ENCODE measurements at places on chromosomes 16 and 17.

DNA sequence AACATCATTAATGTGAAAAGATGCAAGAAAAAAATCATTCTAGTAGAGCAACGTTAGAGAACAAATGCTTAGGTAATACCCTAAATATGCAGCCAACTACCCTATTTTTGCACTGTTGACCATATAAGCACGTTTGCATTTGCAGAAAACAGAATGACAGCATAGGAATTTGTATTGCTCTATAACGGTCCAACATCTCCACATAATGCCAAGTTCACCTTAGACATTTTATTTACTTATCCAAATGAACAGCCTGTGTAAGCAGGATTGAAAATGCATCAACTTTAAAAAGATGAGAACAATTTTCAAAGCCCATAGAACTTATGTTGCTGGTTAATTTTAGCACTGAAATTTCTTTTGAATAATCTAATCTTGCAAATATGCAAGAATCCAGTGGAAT lies 19.1 kb upstream of the RSL1D1 start:
- no peak for DNase-seq

DNA sequence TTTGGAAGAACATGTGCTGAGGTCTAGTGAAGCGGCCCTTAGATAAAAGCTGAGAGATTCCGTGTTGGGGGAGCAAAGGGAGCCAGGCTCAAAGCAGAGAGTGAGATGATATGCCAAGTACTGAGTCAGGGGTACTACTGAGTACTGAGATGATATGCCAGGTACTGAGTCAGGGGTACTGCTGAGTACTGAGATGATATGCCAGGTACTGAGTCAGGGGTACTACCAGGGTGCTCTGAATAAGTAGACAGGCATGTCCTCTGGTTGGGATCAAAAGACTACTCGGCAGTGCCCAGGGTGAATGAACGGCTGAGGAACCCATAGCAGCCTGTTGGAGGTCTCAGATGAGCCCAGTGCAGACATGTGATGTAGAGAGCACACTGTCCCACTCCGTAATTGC lies 239.0 kb downstream of the SOX9 start:
- DNase-seq: no peak

DNA sequence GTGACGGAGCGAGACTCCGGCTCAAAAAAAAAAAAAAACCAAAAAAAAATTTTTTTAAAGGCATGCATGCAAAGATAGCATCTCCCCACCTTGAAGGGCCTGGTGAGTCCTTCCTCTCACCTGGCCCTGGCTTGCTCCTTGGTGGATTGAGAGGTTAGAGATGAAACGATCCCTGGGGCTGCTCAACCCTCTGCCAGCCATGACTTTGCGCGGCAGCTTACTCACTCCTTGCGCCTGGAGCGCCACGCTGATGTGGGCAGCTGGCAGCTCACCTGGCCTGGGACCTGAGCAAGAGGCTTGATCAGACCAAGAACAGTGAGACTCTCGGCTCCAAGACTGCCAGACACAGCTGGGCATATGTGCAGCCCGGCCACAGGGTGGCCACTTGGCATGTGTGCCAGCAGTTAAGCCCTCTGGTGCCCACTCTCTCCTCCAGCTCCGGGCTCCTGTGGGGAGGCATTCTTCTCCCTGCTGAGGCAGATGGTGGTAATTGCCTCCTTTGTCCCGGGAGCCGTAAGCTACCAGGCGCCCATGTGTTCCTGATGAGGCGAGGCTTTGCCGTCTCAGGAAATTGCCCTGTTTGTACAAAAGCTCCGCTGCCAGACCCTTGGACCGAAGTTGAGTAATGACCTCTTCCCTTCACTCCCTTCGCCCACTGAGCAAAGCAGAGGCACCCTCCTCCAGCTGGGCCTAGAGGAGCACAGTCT lies 5.1 kb upstream of the EVPL start:
- no peak for DNase-seq

DNA sequence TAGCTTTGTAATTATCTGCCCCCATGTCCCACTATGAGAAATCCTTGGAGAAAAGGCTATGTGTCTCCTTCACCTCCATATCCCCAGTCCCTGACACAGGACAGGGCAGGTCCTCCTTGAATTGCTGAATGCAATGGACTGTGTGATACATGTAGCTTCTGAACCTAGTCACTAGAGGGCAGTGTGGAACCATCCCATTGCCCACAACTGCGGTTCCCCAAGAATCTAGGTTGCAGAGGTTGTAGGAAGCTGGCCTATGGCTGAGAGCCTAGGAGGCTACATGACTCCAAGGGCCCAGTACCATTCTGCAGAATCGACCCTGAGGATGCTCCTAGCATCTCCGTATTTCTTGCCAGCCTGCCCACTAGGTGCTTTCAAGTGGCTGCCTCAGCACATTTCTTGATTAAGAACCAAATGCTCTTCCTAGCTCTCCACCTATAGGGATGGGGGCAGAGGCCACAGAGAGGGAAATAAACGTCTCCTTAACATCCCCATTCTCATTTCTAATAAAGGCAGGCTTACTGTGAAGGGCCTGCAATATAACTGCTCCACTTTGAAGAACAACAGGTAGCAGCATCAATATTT lies 394.0 kb downstream of the CA10 start:
- DNase-seq: peak; percentile 55

GRCh38 chr17:56577843-56578204 lies 15.7 kb upstream of the NOG start:
- no peak for DNase-seq

DNA sequence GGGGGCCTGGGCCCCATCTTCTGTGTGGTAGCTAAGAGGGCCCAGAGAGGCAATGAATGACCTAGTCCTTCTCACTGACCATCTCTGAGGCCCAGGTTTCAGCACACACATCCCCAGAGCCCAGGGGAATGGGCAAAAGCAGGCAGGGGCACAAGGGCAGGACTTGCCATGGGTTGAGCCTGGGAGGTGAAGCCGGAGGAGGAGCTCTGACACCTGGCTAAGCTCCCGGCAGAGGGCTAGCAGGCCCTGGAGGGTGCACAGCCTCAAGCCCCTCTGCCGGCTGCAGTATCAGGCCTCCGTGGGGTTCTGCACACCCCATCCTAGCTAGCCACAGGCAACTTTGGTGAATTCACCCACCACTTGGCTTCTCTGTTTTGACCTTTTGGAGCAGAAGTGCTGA lies 5.3 kb downstream of the SRCIN1 start:
- DNase-seq: no peak

DNA sequence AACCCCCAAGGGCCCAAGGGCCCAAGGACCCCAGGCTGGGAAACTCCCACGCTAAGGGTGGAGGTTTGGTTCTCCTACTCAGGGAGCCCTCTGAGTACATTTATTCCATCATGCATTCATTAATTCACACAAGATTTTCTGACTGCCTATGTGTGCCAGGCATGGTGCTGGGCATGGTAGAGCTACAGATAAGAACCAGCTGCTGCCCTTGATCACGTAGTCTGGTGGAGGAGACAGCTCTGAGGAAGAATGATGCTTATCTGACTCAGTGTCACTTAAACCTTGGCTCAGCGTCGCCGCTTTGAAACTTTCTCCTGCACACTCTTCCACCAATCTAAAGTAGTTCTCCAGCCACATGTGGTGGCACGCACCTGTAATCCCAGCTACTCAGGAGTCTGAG lies 3.6 kb upstream of the ARL4D start:
- DNase-seq: no peak

DNA sequence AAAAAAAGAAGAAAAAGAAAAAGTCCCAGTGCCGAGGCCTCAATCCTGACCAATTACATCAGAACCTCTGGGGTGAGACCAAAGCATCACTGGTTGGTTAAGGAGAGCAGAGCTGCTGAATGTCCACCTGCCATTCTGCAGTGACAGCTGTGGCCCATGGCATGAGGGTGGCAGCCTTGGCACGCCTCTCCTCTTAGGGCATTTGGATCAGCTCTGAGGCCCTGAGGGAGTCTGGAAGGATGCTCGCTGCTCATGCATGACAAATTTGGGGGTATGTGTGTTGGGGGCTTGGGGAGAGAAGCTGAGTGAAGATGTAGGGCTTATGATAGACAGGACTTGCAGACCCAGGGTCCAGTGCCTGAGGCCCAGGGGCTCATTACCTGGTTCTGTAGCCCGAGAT lies 26.3 kb downstream of the MYLK3 start:
- DNase-seq: no peak

- DNase-seq: no peak
Observed at GRCh38 chr17:10631701-10632100, 25.4 kb downstream of the MYH3 start.

DNA sequence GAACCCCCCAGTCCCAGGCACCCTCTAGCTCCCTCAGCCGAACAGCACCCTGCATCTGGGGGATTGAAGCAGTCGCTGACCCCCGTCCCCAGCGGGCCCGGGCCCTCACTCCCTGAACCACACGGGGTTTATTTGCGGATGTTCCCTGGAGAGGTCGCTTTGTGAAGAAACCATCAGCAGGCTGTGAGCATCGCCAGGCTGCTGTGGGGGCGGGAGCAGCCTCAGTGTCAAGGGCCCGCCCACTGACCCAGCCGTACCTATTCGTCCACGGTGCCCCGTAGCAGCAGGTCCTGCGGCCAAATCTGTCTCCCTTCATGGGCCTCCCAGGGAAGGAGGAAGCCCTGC lies 6.4 kb upstream of the RAB40C start:
- DNase-seq: no peak

GRCh38 chr16:2425008-2425518 lies 4.2 kb upstream of the CCNF start:
- DNase-seq: no peak

- peak; percentile 21 for DNase-seq
Observed at GRCh38 chr16:75227361-75228142, 8.8 kb downstream of the CTRB1 start.

GRCh38 chr17:28864991-28865849 lies 10.4 kb downstream of the ERAL1 start:
- no peak for DNase-seq

GRCh38 chr17:45997624-45998023 lies 1.4 kb upstream of the STH start:
- no peak for DNase-seq

- no peak for DNase-seq
Observed at GRCh38 chr16:85998868-85999729, 100.1 kb downstream of the IRF8 start.

- DNase-seq: peak; percentile 37
Observed at GRCh38 chr16:30983289-30983889, 1.6 kb upstream of the HSD3B7 start.

GRCh38 chr17:78781104-78781892 lies 775 bp downstream of the CYTH1 start:
- no peak for DNase-seq

- DNase-seq: no peak
Observed at GRCh38 chr17:79991924-79992648, 43.6 kb downstream of the TBC1D16 start.

DNA sequence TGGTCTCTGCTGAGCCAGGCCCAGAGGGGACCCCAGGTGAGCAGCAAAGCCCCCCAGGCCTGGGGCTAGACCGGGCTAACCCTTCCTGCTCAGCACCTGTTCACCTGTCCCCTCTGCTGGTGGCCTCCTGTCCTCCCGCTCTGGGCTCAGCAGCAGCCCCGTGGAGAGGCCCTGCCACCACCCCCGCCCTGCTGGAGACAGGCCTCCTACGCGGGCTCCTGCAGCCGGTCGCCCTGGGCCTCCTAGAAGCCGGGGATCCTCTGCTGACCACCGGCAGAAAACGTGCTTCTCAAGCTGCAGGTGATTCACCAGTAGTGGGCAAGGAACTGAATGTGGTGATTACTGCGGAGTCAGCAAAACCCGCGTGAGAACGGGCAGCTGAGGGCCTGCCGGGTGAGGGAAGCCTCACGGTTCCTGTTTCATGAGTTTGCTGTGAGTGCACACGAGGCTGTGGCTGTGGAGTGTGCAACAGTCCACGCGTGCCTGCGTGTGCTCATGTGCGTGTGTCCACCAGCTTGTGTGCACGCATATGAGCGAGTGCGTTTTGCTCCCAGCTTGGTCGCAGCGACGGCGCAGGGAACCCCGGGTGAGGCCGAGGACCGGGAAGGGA lies 792 bp downstream of the SECTM1 start:
- DNase-seq: peak; percentile 47

GRCh38 chr16:73912281-73912680 lies 384.3 kb upstream of the PSMD7 start:
- DNase-seq: no peak

DNA sequence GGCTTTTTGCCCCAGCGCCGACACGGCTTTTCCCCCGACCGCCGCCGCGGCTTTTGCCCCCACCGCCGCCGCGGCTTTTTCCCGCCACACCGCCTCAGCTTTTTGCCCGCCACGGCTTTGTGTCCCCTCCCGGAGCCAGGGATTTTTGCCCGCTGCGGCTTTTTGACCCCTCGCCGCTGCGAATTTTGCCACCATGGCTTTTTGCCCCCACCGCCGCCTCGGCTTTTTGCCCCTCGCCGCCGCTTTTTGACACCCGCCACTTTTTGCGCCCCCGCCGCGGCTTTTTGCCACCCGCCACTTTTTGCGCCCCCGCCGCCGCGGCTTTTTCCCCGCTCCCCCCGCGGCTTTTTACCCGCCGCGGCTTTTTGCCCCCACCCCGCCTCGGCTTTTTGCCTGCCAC lies 1342.5 kb downstream of the TP53TG3F start:
- no peak for DNase-seq

GRCh38 chr17:44533533-44534246 lies 23.6 kb upstream of the FZD2 start:
- peak; percentile 85 for DNase-seq

GRCh38 chr17:47295037-47295873 lies 28.5 kb upstream of the EFCAB13 start:
- DNase-seq: no peak

DNA sequence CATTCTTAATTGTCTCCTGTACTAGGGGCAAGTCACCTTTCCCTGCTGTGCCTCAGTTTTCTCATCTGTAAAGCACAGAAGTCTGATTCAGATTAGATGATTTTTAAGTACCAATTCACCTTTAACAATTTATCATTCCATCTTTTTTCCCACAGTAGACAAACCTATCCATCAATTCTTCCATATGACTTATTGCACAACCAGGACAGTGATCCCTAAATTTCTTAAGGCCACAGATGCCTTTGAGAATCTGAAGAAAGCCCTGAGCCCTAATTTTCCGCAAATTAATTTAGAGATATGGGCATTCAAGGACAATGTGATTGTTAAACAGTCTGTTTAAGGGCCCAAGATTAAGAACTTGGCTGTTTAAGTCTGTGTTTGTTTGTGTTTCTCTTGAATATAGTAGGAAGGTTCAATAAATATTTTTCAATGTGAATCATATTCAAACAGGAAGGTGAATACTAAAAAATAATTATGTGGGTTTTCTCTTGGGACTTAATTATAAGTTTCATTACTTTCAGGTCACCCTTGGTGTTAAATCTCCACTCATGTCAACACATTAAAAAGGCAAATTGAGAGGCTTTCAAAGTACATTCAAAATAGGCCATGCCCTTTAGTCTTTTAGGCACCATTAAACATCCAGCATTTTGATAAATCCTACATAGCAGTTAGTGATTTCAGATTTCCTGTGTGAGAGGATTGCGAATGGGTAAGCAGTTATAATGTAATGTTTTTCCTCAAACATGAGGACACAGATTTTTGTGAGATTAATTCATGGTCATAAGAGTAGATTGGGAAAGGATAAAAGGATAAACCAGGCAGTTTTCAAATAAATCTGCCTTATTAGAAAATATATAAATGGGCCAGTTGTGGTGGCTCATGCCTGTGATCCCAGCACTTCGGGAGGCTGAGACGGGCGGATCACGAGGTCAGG lies 34.9 kb upstream of the MMD start:
- no peak for DNase-seq

GRCh38 chr16:49441366-49441780 lies 67.8 kb downstream of the C16orf78 start:
- DNase-seq: no peak

All from PC-9 (cell line).